ACHN (cell line): ENCODE measurements at places on chromosomes 1 and 21.

DNA sequence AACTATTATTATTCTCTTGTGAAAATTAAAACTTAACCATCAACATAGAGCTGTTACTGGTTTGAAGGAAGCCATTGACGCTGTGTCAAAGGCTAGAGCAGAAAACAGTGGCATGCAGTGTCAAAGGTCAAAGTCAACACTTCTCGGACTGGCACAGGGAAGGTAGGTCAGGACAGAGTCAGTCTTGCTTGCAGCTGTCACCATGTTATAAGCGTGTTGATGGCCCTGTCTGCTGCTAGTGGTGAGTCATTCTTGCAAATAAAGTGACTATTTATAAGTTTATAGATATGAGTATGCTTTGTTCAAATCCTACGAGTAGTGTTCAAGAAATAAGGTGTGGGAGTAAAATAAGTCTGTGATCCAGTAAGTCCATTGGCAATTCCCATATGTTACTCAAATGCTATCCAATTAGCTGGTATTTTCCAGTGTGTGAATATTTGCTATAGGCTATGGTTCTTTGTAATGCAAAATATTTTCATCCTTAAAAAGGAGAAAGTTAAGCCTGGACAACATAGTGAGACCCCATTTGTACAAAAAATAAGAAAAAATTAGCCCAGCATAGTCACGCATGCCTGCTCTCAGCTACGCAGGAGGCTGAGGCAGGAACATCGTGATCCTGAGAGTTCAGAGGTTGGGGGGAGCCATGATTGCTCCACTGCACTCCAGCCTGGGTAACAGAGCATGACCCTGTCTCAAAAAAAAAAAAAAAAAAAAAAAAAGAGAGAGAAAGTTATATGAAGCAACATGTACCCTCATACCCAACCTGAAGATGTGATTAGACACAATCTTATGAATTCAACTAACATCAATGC is 26.3 kb upstream of the TINAGL1 start:
- no peak for DNase-seq

DNA sequence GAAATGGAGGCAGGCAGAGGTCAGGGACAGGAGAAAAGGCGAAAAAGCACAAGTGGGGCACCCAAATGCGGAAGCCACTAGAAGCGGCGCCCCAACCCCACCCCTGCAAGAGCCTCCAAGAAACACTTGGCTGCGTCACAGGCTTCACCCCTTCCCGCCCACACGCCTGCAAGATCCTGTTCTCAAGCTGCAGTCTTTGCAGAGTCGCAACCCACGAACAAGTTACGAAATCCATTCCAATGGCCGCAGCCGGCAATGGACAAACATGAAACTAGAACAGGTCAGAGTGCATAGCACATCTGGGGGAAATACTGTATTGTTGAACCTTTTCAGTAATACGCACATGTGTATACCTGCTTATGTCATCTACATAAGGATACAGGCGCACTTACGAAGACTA is 103.6 kb downstream of the PSMG1 start:
- no peak for DNase-seq

GRCh38 chr1:27664291-27664690 is 7.7 kb downstream of the IFI6 start:
- DNase-seq: no peak

GRCh38 chr1:5342172-5342571 is 650.1 kb downstream of the NPHP4 start:
- DNase-seq: no peak

DNA sequence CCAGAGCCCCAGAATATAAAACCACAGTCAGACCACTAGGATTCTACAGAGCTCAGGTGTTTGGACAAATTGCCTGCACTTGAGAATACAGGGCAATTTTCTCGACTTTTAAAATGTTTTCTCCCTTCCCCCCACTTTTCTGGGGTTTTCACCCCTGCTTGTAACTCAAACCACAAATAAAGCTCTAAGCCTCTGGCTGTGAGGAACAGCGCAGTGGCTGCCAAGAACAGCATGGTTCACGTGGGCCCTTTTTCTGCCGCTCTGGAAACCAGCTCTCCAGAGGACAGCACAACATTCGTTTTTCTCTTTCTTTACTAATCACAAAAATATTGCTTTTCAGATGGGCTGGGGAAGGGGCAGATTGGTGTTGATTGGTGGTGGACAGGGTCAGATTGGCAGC is 102.2 kb upstream of the JUN start:
- DNase-seq: no peak

DNA sequence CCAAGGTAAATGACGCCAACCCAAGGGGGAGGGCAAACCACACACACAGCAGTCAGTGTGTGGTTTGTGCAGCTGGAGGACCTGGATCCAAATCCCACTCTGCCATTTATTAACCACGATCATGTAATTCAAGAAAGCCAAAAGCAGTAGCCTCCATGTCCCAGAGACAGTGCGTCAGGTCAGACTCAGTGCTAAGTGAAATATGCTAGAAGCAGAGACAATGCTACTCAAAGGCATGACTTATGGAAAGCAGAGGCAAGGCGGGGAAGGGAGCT is 13.6 kb downstream of the TTC39A start:
- no peak for DNase-seq

DNA sequence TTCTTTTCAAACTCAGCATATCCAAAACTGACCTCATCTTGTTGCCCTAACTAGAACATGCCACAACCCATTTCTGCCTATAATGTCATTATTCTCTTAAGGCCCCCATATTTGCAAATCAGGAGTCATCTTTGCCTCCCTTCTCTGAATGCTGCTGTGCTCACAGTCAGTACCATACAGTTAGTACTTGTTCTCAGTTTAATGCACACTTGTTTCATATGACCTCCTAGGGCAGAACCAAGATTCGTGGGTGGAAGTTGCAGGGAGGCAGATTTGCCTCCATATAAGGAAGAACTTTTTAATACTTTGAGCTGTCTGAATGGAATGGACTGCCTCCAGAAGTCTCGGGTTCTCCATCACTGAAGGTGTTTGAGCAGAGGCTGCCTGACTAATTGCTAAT is 9.2 kb downstream of the CAP1 start:
- DNase-seq: no peak

DNA sequence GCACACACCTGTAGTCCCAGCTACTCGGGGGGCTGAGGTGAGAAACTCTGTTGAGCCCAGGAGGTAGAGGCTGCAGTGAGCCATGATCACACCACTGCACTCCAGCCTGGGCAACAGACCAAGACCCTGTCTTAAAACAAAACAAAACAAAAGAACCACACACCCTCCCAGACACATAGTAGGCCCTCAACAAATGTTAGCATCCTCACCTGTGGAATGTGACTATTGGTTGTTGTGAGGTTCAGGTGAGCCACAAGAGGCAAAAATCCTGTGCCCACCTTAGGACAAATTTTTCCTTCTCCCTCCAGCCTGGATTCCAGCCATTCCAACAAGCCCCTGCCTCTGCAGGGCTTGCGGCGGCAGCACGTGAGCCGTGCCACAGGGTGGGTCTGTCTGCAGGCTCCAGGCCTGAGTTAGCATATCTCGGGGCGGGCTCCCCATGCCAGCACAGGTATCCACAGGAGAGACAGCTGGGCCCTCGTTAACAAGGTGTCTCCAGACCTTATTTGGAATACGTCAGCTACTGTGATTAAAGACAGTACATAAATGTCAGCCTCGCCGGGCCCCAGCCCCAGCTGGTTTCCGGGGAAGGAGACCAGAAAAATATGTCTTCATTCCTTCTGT is 17.4 kb downstream of the C1QB start:
- DNase-seq: no peak

GRCh38 chr1:167605576-167605975 is 24.5 kb upstream of the RCSD1 start:
- DNase-seq: no peak

DNA sequence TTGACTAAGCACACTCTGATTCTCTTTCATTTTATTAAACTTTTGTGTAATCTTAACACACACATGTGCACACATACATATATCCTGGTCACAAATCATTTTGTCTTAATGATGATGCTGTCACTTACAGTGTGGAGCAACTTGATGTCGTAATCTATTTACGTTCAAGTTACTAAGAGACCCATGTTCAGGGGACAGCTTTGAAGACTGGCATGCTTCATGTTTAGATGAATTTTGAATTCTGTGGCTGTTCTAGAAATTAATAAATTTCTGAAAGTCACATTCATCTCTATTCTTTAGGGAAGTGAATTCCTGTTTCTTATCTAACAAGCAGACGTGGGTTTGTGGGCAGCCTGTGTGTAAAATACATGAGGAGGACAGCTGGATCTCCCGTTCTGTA is 1637.8 kb downstream of the PLA2G4A start:
- DNase-seq: no peak

- no peak for DNase-seq
Measured at GRCh38 chr1:184866586-184866985, 107.7 kb downstream of the NIBAN1 start.

GRCh38 chr1:88983791-88984559 is 8.5 kb downstream of the KYAT3 start:
- peak; percentile 62 for DNase-seq

GRCh38 chr1:31432592-31433395 is 19.8 kb downstream of the SERINC2 start:
- DNase-seq: no peak

DNA sequence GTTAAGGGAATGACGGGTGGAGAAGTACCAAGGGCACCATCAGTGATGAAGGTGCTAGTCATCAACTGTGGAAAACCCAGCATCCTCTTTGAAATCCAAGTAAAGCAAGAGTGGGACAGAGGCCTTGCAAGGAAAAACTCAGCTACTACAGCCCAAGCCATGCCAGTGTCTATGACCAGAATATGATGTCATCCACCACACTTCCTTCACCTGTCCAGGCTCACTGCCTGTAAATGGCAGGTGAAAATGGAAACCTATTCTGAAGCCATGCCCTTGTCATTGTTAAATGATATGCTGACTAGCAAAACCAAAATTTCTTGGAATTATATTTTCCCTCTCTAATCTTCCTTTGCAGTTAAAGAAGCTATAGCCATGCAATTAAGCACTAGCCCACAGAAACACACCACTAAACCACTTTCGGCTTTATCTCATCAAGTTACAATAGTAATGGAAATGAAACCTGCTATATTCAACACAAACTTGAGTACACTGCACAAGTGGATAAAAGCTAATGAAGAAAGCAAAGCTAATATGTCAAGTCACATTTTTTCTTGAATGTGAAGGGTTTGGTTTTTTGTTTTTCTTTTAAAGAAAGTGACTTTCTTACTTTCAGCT is 96.3 kb upstream of the RALGPS2 start:
- DNase-seq: no peak

GRCh38 chr1:48674641-48675040 is 102.0 kb downstream of the BEND5 start:
- no peak for DNase-seq

GRCh38 chr1:177905686-177906085 is 64.2 kb downstream of the SEC16B start:
- no peak for DNase-seq

DNA sequence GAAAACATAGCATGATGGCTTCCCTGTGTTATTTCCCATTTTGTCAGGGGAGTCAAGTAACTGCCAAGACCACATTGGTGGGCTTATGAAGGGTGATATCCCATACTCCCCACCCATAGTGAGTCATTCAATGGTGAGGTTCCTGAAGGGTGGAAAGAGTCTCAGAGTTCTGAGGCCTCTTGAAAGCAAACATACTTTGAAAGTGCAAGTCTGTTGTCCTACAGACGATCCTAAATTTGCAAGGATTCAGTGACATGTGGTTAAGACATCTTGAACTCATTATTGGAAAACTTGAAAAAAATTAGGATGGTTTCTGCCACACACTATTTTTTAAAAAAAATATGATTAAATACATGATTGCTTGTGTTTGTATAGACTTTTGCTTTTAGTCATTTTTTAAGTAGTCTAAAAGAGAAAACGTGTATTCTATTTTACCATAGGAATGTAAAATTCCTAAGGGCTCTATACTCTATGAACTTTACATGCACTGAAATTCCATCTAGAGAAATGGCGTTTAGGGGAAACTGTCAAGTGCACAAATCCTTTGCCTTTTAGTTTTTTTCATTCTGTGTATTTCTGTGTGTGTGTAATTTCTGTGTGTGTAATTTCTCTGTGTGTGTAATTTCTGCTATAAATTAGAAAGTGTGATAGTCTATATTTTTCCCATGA is 225.5 kb upstream of the ADAMTS5 start:
- no peak for DNase-seq

DNA sequence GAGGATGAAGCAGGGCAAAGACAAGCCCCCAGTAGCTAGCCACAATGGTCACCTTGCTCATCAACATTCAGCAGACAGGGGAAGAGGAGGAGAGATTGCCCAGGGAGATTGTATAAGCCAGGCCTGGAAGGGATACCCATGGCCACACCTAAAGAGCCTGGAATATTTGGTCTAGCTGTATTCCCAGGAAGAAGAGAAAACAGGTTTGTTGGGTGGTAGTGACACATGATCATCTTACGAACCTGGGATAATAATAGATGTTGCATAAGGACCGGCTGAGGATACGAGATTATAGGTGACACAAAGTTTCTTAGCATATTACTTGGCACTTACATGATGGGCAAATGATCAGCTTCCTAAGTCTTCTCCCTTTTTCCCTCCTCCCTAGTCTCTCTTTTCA is 95.9 kb downstream of the HHIPL2 start:
- no peak for DNase-seq

DNA sequence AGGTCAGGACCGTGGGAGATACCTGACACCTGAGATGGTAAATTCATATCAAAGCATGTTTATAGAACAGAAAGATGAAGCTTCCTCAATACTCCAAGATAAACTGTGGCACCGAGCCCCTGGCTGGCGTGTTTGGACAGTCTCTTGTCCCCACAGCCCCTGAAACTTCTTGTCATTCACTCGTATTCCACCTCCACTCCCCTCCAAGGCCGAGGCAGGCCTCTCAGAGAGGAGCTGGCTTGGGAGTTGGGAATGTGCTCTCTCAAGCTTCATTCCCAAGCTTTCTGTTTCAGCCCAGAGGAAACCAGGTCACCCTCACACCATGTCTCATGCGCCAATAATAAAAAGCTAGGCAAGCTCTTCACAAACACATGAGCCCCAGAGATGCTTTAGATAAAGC is 86.1 kb downstream of the NPHP4 start:
- DNase-seq: no peak

DNA sequence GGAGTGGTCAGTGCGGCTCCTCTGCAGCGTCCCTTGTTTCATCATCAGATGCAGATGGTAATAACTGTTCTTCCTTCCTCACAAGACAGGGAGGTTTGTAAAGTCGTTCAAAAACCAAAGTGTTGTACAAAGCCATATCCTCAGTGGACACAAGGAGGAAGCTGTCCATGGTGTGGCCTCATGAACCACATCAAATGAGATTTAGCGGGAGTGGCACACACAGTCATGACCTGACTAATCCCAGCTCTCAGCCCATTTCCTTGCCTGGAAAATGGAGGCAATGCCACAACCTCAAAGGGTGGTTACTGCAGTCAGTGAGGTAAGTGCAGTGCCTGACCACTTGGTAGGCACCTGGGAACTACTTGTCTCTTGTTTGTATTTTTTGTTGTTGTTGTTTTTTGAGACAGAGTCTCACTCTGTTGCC is 13.4 kb downstream of the ENTREP3 start:
- no peak for DNase-seq

- no peak for DNase-seq
Measured at GRCh38 chr1:4792565-4792964, 138.2 kb downstream of the AJAP1 start.

DNA sequence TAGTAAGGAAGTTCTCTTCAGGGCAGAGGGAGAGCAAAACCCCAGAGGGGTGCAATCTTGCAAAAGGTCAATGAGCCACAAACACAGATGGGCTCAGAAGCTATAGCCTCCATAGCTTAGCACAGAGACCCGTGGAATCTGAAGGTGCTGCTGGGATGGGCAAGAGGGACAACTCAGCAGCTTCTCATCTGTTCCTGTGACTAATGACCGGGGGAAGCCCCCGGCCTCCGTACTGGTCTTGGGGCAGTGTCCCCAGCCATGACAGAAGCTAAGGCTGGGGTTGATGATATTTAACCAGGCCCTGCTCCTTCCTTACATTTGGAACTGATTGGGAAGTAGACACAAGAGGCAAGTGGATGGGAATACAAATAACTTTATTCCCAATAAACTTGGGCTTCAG is 19.1 kb downstream of the EXOC8 start:
- DNase-seq: no peak
